ENCODE measurements at places on chromosomes 1 and 21. TPM values are rescaled to one million over a fixed set of nuclear protein-coding genes. Genes with fewer than 3 reads are reported as not detected.

- DNase-seq: no peak
Observed at GRCh38 chr1:17101261-17101660, 18.0 kb downstream of the PADI2 start.

GRCh38 chr1:203124011-203124410 is 3.5 kb upstream of the ADORA1 start:
- no peak for DNase-seq

GRCh38 chr1:23013657-23014056 is 2.0 kb downstream of the TEX46 start:
- no peak for DNase-seq

DNA sequence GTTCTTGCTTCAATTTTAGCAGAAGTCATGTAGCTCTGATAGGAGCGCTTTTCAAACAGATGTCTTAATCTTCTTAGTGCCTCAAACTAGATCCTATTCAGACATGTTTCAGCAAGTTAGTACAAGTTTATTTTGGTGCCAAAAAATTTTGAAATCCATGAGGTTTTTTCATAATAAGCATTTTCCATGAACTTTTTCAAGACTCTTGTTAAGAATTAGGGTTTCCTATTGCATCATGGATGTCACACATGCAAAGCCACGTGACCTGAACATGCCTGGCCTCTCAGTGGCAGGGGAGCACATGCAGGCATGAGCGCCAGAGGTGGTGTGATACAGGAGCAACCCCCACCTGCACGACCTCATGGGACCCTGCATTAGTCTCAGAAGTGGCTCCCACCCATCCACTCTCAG is 67.6 kb downstream of the POFUT2 start:
- DNase-seq: no peak

- no peak for DNase-seq
Observed at GRCh38 chr1:197788741-197789739, 13.8 kb upstream of the DENND1B start.

SPTA1 gene
- not detected for polyA plus RNA-seq

DNA sequence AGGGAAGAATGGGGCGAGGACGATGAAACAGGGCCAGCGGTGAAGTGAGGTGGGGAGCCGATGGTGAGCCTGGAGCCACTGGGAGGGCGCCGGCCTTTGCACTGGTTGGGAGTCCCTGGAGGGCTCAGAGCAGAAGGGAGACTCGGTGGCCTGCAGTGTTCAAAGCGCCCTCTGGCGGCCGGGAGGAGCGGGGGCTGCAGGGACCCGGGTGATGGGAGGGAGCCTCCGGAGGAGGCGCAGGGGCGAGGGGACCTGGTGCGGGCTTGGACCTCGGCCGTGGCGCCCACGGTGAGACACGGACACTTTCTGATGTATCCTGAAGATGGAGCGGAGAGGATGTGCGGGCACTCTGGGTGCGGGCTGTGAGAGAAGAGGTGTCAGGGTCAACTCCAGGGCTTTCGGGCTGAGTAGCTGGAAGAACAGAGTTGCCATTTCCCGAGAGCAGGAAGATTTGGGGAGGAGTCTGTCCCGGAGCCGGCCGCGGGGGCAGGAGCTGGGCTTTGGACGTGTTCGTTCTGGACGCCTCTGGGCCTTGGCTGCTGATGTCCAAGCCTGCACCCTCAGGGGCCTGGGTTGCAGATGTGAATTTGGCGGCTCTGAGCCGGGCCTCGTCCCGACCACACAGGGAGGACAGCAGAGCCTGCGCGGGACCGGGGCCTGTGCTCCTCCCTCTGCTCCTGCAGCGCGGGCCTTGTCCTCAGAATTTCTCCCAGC is 29.7 kb downstream of the HEYL start:
- DNase-seq: peak; percentile 72

DNA sequence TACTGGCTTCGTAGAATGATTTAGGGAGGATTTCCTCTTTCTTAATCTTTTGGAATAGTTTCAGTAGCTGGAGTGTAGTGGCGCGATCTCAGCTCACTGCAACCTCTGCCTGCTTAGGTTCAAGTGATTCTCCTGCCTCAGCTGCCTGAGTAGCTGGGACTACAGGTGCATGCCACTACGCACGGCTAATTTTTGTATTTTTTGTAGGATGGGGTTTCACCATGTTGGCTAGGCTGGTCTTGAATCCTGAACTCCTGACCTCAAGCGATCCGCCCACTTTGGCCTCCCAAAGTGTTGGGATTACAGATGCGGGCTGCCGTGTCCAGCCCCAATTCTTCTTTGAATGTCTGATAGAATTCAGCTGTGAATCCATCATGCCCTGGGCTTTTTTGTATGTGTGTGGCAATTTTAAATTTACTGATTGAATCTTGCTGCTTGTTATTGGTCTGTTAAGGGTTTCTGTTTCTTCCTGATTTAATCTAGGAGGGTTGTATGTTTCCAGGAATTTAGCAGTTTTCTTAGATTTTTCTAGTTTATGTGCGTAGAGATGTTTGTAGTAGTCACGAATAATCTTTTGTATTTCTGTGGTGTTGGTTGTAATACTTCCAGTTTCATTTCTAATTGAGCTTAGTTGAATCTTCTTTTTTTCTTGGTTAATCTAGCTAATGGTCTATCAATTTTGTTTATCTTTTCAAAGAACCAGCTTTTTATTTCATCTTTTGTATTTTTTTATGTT is 15.3 kb downstream of the MAN1C1 start:
- DNase-seq: no peak

GPX7 gene
- 34.4 TPM for polyA plus RNA-seq

DNA sequence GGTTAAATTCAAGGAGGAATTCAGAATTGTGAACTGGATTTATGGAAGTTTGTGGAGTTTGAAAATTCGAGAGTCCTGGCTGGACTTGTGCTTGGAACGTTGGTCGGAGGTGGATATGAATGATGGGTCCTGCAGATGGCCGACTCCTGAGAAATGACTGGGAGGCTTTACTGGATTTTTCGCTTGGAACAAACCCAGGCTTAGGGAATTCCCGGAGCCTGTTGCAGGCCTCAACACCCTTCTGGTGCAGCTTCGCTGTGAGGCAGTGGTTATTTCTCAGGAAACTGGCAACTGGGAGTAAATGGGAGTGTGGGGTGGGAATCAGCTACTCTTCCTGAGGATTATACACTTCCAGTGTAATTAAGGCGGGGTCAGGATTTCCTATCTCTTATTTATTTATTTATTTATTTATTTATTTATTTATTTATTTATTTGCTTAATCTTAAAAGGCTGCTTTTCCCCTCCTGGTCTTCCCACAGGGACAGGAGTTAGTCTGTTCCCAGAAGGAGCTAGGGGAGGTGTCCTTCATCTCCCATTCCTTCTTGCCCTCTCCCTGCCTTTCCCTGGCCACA is 21.1 kb downstream of the MAPKAPK2 start:
- DNase-seq: no peak
